ENCODE measurements at places on chromosomes 6 and 20. TPM values are rescaled to one million over a fixed set of nuclear protein-coding genes. Genes with fewer than 3 reads are reported as not detected.

Gene BACH2
- total RNA-seq, result 4.9 TPM

Gene CLPSL2
- total RNA-seq, result not detected

- DNase-seq, result no peak
- peak overlapping the region; percentile 99 for H3K27ac ChIP-seq
- peaks cover 27% of the 10 kb centered on the region for H3K4me1 ChIP-seq
Measured at GRCh38 chr20:46362921-46363867, 43.2 kb downstream of the ELMO2 start.

GRCh38 chr6:121652223-121652622 is 216.8 kb downstream of the GJA1 start:
- no peaks in the 10 kb centered on the region for H3K36me3 ChIP-seq
- DNase-seq, result no peak
- H3K4me1 ChIP-seq, result peaks cover 11% of the 10 kb centered on the region

- peaks cover 12% of the 10 kb centered on the region for H3K27me3 ChIP-seq
- H3K4me3 ChIP-seq, result no peak within 1 kb of the TSS
- no peaks in the 10 kb centered on the region for H3K4me1 ChIP-seq
Measured at GRCh38 chr20:45206725-45207124, at the start of gene SEMG1. Gene SEMG1, plus strand, starts transcription at chr20:45207033. Its CDS starts 21 bp downstream, at chr20:45207054.

- peaks cover 56% of the 10 kb centered on the region for H3K36me3 ChIP-seq
- H3K27me3 ChIP-seq, result no peaks in the 10 kb centered on the region
- H3K4me3 ChIP-seq, result no peak overlapping the region
- DNase-seq, result no peak
- H3K4me1 ChIP-seq, result no peaks in the 10 kb centered on the region
- H3K27ac ChIP-seq, result no peak overlapping the region
Measured at GRCh38 chr6:82176616-82177015, 70.9 kb downstream of the IBTK start.
